DMS53 (cell line): ENCODE measurements at places on chromosomes 16 and 17.

- DNase-seq: no peak
Observed at GRCh38 chr17:81905424-81905875, 3.4 kb downstream of the NPB start.

GRCh38 chr16:30369938-30370455 lies 297 bp downstream of the TBC1D10B start:
- no peak for DNase-seq

DNA sequence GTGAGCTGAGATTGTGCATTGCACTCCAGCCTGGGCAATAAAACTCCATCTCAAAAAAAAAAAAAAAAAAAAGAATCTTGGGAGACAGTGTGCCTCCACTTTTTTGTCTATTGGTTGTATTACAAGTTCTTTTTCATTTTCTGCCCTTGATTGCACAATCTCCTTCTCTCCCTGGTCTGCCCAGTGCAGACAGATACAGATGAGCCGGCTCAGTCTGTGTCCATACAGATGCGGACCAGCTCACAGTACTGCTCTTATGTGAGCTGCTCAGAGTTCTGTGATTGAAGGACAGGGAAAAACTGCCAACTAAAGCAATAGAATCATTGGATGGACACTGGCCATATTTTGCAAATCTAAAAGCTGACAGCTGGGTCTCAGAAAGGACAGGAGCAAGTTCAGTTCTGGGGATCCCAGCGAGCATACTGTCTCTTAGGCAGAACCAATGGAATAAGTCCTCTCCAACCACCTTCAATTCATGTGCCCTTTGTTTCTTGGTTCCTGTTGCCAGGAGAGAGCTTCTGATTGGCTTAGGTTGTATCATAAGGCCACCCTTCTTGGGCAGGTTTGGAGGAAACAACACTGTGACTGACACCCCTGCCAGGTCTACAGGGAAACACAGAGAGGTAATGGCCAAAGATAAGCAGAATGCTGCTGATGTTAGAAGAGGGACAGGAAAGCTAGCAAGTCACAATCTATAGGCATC lies 495.6 kb upstream of the HSBP1 start:
- DNase-seq: no peak

- DNase-seq: no peak
Observed at GRCh38 chr17:82219753-82220709, 7.4 kb upstream of the CCDC57 start.

GRCh38 chr16:87459027-87459426 lies 33.8 kb downstream of the ZCCHC14 start:
- DNase-seq: no peak
